ENCODE measurements at places on chromosomes 3 and 15. TPM values are rescaled to one million over a fixed set of nuclear protein-coding genes. Genes with fewer than 3 reads are reported as not detected.

GRCh38 chr3:72310419-72311380 lies 525.8 kb upstream of the PROK2 start:
- peak; percentile 64 for DNase-seq

DNA sequence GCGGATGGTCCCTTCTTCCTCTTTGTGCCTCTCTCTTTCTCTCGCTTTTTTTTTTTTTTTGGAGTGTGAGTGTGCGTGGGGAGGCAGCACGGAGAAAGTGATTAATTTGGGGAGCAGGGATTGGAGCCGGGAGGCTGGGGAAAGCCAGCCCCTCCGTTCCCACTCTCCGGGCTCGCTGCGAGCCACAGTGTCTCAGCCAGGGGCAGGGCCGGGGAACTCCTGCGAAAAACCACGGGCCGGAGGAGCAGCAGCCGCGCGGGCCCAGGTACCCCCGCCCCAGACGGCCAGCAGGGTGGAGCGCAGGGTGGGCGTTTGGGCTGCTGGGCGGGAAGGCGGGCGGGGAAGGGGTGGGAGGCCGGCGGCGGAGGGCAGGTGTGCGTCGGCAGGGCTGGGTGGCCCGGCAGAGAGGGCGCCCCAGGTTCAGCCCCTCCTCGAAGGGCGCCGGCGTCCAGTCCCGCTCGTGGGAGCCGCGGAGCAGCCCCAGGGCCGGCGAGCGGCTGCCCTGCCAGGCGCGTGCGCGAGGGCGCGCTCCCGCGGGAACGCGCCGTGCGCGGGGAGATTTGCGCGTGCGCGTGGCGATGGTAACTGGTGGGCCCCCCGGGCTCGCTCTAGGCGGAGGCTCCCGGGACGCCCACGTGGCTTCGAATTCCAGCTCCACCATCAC lies 1.4 kb downstream of the CHL1 start:
- no peak for DNase-seq

DNA sequence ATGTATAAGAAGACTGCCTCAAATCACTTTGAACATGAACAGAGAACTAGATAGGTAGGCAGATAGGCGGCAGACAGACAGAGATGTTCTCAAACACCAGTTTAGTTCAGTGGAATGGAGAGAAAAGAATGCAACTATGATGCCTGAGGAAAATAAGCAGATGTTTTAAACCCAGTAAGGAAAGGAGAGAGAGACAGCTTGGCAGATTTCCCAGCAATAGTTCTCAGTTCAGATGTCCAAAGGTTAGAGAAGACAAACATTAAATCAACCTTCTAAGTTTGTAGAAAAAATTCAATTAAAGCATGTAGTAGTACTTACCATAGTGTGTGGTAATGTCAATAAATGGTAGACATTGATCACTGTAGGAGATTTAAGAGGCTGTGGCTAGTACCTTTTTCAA lies 209.6 kb upstream of the PFN2 start:
- peak; percentile 88 for DNase-seq

DNA sequence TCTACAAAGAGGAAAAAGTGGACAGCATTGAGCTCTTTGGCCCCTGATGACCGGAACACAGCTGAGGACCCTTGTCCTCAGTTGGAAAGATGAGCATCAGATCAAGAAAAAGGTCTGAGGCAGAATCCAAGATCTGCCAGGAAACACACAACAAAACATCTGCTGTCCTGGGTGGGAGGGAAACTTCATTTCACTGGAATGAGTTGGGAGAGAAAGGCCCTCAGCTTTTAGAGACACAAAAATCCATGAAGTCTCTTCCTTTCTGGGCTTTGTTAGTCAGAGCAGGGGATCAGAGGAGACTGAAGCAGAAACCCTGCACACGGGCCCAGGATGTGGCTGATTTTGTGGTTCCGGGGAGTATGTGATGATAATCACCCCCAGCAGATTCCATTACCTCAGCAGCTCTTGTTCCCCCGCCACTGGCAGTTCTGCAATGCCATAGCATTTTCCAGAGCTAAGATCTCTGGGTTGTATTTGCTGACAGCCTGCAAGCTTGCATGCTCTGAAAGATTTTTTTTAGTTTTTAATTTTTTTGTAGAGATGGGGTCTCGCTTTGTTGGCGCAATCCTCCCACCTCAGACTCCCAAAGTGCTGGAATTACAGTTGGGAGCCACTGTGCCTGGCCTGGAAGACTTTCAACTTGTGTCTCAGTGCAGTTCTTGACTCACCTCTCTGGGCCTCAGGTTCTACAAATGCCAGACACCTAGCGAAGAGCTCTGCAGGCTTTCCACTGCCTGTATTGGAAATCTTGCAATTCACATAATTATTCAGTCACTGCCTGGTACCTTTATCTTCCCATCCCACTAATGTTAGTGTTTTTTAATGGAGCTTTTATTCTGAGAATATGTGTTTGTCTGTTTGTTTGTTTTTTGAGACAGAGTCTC lies 5.8 kb upstream of the TATDN2 start:
- peak; percentile 63 for DNase-seq

CAND2 gene
- 2.9 TPM for total RNA-seq

LIPH gene
- total RNA-seq = 2.2 TPM

CORO2B gene
- 0.72 TPM for total RNA-seq
